ENCODE measurements at places on chromosomes 5 and 9.

- no peak for DNase-seq
These were observed 43.1 kb downstream of the ADAMTS16 start for GRCh38 chr5:5183189-5183699.

- DNase-seq = no peak
These were observed 8.6 kb downstream of the PDCD1LG2 start for GRCh38 chr9:5518937-5519319.

GRCh38 chr5:142109331-142110045 lies 909 bp downstream of the NDFIP1 start:
- no peak for DNase-seq

DNA sequence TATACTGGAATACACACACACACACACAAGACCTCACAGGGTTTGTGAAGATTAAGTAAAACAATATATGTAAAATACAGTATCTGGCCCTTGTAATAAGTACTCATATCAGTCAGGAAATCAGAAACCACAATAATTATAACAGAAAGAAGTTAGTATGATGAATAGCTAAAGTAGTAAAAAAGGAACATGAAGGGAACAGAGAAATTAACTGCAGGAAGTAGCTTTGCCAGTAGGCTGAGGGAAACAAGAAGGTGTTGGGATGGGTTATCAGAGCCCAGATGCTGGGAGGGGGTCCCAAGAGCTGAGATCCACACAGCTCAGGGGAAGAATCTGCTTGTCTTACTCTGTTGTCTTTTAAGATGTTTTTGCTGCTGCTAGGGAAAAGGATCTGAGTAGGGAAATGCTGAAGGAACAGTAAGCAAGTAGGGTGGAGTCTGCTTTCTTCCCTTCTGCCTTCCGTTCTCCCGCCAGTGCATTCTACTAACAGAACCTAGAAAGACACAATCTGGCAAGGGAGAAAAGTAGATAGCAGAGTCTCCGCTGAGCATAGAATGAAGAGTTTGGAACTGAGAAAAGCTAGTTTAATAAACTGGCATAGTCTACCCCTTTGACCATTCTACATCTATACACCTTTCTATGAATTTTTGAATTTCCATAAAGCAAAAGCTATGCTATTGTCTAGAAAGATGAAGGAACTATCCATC lies 55.3 kb upstream of the ALDH1A1 start:
- no peak for DNase-seq

GRCh38 chr9:81632599-81632998 lies 56.7 kb downstream of the TLE1 start:
- DNase-seq = no peak

DNA sequence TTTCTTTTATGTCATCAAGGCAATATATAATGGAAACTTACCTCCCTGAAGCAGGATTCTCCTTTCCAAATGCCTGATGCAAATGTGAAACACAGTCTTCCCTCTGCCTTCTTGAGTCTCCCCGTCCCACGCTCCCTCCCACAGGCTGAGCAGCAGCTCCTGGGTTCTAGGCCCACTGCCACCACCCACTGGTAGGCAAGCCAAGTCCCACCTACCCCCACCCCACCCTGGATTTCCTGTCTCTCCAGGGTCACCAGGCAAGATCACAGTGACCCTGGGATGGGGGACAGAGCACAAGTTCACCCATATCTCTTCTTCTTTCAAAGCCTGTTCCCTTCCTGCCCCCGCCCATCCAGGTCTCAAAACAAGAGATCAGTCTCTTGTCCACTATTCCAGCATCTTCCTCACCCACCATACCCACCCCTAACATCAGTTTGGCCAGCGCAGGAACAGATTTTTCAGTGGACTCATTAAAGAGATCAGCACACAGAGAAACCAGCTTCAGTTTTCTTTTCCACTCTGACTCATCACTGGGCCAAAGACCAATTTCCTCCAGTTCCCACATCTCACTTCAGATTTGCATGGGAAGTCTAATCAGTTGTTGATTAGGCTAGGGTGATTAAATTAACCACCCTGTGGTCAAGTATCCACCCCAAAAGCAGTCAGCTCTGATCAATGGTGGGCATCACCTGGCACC lies 151.5 kb downstream of the ACTL7B start:
- DNase-seq = no peak

DNA sequence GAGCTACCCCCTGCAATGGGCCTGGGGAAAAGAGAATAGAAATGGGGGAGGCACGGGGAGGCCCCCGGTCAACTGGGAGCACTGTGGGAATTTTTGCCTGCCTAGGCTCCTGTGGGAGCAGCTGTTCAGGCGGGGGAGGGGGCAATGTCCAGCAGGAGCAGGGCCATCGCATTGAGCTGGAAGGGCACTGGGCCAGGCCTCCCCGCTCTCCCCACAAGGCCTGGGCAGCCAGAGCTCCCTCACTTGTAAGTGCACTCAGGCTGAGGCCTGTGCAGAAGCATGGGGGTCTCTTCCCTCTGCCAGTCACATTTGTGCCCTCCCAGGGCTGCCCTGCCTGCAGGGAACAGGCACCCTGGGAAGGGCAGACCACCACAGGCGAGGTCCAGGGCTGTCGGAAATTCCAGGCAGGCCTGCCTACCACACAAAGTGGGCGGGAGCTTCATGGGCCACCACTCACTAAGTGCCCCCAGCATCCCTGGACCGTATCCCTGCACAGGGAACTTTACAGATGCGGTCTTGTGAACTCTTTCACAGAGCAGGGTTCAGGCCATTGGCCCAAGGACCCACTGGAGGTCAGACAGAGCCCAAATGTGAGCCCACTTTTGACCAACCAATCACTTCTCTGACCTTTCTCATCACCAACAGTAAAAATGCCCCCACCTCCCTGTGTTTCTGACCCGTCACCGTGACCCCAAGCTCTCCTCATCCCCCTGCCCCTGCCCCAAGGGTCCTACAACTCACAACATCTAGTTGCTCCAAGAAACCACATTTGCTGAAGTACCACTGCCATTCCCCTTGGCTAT lies 1.0 kb upstream of the CFAP157 start:
- no peak for DNase-seq

- peak; percentile 66 for DNase-seq
These were observed 547 bp downstream of the ANP32B start for GRCh38 chr9:97983589-97984187.

DNA sequence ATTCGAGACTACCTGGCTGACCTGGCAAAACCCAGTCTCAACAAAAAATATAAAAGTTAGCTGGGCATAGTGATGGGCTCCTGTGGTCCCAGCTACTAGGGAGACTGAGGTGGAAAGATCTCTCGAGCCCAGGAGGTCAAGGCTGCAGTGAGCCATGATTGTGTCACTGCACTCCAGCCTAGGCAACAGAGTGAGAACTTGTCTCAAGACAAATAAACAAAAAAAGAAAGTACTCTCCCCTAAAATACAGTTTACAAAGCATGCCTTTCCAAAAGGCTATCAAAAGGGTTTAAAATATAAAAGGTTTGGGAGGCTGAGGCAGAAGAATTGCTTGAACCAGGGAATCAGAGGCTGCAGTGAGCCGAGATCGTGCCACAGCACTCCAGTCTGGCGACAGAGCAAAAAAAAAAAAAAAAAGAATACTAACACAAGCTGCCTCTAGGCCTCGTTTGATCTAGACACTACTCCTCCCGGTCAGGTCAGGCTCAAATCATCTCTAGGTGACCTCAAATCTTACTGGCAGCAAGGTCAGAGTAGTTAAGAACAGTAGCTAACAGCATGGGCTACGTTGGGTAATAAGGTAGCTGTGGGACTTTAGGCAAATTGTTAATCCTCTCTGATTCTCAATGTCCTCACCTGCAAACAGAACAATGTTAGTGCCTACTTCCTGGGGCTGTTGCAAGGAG lies 9.3 kb downstream of the NAIF1 start:
- no peak for DNase-seq

DNA sequence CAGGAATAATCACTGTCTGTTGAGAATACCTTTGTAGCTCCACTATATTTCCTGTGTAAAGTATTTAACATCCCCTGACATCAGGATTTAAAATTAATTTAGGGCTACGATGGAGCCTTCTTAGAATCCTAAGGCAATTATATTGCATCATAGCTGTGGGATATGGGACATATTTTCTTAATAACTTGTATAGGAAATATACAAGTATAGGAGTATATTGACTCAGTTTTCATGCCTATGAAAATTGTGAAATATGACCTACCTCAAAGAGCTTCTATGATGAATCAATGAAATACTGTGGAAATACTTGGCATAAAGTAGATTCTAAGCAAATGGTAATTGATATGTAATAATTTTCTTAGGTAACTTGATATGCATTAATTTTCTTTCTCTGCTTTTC lies 221.0 kb upstream of the KLF4 start:
- no peak for DNase-seq

DNA sequence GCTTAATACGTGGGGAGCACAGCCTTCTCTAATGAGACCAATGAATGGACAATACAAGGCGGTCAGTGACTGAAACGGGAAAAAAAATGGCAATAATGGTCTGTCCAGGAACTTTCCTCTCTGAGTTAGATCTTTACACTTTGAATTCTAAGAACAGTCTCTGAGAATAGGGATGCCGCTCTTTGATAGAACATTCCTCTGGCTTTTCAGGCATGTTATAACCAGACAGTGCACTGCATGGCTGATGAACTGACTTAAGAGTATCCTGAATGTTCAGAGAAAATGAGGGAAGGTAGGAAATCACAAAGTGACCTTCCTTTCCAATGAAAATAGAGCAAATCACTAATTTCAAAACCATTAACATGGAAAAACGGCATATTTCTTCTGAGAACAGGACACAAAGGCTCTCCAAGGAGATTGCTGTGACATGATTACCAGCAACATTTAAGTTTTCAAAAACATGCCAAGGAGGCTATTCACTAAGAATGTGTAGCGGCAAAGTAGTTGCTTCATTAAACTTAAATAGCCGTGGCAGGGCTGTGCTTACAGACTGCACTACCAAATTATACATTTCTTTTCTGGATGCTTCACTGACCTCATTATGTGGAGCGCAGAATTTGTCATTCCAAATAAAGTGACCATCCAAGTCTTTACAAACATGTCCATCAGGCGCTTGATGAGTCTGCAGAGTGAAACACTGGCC lies 105.9 kb downstream of the MARCHF3 start:
- no peak for DNase-seq

- no peak for DNase-seq
These were observed 91.4 kb downstream of the NSUN2 start for GRCh38 chr5:6541256-6542013.

DNA sequence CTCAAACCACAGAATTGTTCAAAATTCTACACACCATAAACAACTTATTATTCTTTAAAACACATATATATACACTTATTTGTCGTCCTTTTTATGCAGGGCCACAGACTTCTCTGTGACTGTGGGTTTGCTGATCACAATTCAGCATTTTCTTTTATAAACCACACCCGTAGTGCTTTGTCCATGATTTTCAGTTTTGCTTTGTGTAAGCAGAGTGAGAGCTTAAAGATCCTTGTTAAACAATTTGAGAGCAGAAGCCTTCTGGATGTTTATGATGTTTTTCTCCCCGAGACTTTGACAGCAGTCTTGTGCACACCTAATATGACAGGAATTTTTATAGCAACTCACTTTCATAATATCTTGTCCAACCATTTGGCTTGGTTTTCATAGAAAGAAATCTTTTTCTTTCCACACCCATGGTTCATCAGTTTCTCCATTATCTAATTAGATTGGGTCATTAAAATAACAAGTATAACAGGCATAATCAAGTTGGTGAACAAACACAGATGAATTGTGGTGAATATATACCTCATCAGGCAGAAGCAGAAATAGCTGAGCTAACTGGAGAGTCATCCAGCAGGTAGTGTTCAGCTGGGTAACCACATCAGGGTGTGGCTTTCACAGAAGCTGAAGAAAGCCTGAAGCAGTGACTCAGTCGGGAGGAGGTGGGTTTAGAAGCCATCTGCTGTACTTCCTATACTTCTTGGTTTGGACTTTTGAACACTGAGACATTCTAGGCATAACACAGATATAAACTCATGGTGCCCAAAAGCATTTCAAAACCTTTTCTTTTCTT lies 232.8 kb downstream of the DOCK8 start:
- peak; percentile 20 for DNase-seq

GRCh38 chr5:18483451-18483850 lies 849.2 kb downstream of the TAF11L14 start:
- DNase-seq = no peak

DNA sequence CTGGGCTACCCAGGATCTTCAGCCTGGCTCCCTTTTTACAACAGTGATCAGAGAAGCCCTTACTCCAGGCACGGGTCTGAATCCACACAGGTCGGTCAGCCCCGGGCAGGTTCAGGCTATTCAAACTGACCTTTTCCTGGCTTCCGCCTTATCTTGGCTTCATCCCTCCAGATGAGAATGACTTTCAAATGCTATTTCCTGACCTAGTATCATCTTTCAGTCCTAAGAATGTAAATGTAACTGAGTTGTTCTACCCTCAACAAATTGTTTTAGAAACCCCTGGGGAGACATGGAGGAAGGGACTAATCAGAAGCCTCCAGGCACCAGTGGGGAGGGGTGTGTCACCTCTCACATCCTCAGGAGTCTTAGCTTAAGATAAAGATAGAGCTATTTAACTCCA lies 213.2 kb downstream of the EPB41L4A start:
- no peak for DNase-seq

DNA sequence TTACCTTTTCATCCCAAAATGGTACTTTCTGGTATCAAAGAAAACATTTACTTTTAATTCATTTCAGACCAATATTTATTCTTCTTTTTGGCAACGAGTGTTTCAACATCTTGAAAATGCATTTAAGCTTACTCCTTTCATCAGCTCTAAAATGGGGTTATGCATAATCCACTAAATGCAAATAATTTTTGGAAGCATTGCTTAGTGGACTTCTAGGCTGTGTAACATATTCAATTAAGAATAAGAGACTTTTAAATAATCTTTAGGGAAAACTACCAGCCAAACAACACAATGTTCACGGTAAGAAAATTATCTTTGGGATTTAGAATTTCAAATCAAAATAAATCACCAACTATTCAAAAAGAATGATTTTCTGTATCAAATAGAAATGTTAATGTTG lies 118.2 kb downstream of the ADAMTS6 start:
- DNase-seq = no peak

DNA sequence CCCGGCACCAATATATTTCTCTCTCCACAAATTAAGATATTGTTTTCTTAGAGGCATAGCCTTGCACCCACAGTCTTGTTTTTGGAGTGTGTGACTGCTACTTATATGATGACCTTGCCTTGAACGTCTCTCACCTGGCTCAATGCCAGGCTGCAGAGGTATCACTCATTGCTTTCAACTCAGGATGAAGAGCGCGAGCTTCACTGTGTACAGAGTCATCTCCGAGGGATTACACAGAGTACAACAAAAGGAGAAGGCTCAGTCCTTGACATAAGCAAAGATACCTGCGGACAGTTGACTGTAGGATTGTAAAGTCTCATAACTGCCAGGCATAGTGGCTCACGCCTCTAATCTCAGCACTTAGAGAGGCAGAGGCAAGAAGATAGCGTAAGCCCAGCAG lies 53.8 kb downstream of the CD180 start:
- no peak for DNase-seq

DNA sequence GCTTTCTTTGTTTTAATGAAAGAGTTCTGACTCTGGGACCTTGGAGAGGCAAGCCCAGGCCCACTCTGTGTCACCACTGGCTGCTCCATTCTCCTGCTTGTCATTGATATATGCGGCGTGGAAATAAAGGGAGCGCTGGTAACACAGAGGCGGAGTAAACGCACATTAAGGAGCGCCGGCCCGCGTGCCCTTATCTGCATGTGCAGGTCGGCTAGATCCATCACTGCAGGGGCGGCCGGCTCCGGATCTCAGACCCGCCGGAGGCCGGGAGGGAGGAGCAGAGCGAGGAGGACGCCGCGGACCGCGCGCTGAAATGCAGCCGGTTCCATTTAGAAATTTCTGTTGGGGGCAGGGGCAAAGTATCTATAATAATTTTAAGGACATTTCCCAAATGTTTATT lies 70.8 kb downstream of the MRPL36 start:
- DNase-seq = no peak
